ENCODE measurements at places on chromosomes 13 and 19.

DNA sequence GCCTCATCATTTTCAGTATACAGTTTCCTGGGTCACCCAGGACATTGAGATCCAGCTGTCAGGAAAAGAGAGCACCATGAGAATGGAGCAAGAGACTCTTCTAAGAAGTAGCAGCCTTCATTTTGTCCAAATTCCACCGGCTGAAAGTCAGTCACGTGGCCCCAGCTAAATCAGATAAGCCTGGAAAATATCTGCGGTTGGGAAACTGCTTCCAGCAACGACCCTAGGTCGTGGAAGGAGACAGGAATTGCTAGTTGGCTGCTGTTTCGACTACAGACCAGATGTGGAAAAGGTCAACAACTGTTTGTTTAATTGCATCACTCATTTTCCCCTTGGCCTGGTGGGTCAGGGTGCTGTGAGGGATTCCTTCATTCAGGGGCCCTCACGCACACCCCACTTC, 107.0 kb downstream of the ZNF536 start:
- no peak for DNase-seq
- H3K36me3 ChIP-seq: no peaks in the 10 kb centered on the region
- no peak overlapping the region for H3K27ac ChIP-seq
- H3K4me1 ChIP-seq: no peaks in the 10 kb centered on the region
- peaks cover 26% of the 10 kb centered on the region for H3K27me3 ChIP-seq

DNA sequence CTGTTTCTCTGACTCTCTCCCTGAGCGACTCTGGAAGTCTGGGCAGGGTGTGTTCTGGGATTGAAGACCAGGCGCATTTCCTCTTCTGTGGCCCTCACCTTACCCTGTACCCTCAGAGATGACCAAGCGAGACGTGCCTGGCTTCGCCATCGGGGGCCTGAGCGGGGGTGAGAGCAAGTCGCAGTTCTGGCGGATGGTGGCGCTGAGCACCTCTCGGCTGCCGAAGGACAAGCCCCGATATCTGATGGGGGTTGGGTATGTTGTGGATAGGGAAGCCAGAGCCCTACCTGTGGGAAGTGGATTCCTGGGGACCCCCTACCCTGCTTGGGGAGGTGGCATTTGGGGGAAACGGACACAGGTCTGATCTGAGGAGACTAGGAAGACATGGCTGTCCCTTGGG, 5.8 kb upstream of the DNM2 start:
- DNase-seq: no peak
- peaks cover 4% of the 10 kb centered on the region for H3K4me1 ChIP-seq
- H3K4me3 ChIP-seq: no peak overlapping the region
- H3K27me3 ChIP-seq: no peaks in the 10 kb centered on the region

DNA sequence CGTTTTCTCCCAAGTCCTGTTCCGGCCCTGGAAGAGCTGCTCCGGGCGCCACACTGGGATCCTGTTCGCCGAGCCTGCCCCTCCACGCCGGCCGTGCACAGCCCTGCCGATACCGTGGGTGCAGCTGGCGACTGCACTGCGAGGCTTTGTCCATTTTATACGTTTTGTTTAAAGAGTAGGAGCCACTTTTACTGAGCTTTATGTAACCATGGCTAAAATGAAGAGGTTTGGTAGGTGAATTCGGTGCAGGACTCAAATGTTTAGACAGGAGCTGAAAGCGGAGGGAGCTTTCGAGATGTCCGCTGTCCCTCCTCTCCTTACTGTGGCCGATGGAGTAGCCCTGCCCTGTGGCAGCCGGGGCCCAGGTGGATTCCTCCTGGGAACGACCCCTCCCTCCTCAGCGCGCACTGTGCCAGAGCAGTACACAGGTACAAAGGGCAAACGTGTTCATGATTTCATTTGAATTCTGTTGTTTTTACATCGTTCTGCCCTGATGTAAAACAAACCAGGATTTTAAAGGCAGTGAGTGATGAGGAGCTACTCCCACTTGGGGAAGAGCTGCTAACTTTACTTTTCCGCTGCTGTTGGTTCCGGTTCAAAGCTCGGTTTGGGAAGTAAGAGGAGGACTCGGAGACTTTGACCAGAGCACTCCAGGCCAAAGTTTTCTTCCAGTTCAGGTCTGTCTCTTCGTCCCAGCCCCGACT, 1.7 kb downstream of the COL4A2 start:
- DNase-seq: no peak
- peaks cover 86% of the 10 kb centered on the region for H3K27me3 ChIP-seq
- H3K27ac ChIP-seq: peak overlapping the region; percentile 85
- peak overlapping the region; percentile 55 for H3K4me3 ChIP-seq

- DNase-seq: no peak
- H3K4me1 ChIP-seq: no peaks in the 10 kb centered on the region
- no peaks in the 10 kb centered on the region for H3K36me3 ChIP-seq
- no peaks in the 10 kb centered on the region for H3K27me3 ChIP-seq
These were observed 35.7 kb downstream of the RASL11A start for GRCh38 chr13:27306364-27306763.

DNA sequence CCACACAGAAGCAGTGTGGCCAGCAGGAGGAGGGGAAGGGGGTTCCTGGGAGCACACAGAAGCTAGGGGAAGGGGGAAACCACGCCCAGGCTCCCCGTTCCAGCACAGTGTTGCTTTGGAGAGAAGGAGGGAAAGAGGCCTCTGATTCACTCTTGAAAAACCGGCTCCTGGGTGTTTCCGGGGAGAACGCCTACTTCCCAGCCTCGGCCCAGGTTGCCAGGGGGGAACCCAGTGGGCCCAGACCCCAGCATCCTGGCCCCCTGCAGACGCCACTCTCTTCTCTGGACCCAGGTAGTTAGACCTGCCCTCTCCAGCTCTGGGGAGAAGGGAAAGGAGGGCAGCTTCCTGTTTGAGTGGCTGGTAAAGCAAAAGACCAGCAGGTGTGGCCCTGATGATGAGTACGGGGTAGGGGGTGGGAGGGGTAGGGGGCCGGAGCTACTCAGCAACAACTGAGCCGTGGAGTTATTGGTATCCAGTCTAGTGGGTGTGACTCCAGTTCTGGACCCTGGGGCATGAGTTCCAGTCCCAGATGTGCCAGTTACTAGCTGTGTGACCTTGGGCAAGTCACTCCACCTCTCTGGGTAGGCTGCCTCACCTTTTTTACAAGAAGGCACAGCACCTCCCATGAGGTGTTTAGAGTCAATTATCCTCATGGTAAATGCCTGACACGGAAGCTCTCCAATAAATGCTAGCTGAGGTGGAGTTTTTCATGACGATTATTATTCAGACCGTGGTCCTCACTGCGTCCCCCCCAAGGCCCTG, 836 bp downstream of the GIPC1 start:
- no peaks in the 10 kb centered on the region for H3K27me3 ChIP-seq
- H3K36me3 ChIP-seq: peaks cover 21% of the 10 kb centered on the region
- peak overlapping the region; percentile 62 for H3K27ac ChIP-seq
- H3K4me1 ChIP-seq: peaks cover 34% of the 10 kb centered on the region
- DNase-seq: no peak

GRCh38 chr13:74465271-74465670, 331.1 kb upstream of the KLF12 start:
- no peaks in the 10 kb centered on the region for H3K36me3 ChIP-seq
- no peaks in the 10 kb centered on the region for H3K4me1 ChIP-seq
- H3K27ac ChIP-seq: no peak overlapping the region
- no peaks in the 10 kb centered on the region for H3K27me3 ChIP-seq

GRCh38 chr13:38494445-38494844, 144.8 kb downstream of the UFM1 start:
- no peaks in the 10 kb centered on the region for H3K36me3 ChIP-seq
- H3K4me1 ChIP-seq: no peaks in the 10 kb centered on the region
- H3K4me3 ChIP-seq: no peak overlapping the region
- H3K27ac ChIP-seq: no peak overlapping the region
- H3K27me3 ChIP-seq: no peaks in the 10 kb centered on the region

- no peak for DNase-seq
- H3K36me3 ChIP-seq: no peaks in the 10 kb centered on the region
- H3K4me1 ChIP-seq: no peaks in the 10 kb centered on the region
These were observed 24.1 kb upstream of the CASP14 start for GRCh38 chr19:15025217-15025616.

- DNase-seq: no peak
- H3K27me3 ChIP-seq: no peaks in the 10 kb centered on the region
- no peaks in the 10 kb centered on the region for H3K4me1 ChIP-seq
- no peak overlapping the region for H3K27ac ChIP-seq
- no peak overlapping the region for H3K4me3 ChIP-seq
- H3K36me3 ChIP-seq: no peaks in the 10 kb centered on the region
These were observed 117.7 kb downstream of the TBC1D4 start for GRCh38 chr13:75364131-75364713.

GRCh38 chr19:591099-591958, 1.6 kb downstream of the HCN2 start:
- H3K36me3 ChIP-seq: no peaks in the 10 kb centered on the region
- no peak overlapping the region for H3K4me3 ChIP-seq
- DNase-seq: peak; percentile 36
- no peaks in the 10 kb centered on the region for H3K4me1 ChIP-seq
- H3K27me3 ChIP-seq: peaks cover 93% of the 10 kb centered on the region

DNA sequence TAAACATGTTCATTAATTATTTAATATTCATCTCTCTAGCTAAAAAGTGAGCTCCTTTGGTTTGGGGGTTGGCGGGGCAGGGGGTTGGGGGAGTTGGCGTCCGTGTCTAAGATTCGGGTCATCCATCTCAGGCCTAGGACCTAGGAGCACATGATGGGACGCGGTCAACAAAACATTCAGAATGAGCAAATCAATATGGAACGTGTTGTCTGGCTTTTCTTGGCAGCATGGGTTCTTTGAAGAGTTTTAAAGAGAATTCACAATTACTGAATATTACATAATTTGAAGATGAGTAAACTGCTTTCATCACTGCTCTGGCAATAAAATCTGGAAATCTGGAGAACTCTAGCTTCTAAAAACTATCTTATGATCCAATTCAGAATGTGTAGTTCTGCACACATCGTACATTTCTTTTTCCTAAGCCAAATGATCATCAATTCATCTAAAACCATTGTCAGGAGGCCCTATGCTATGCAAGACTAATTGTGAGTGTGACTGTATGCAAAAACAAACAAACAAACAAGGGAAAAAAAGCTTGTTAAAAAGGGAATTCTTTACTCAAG, 5.4 kb upstream of the ARGLU1 start:
- no peaks in the 10 kb centered on the region for H3K27me3 ChIP-seq
- DNase-seq: no peak
- peaks cover 8% of the 10 kb centered on the region for H3K4me1 ChIP-seq
- H3K4me3 ChIP-seq: no peak overlapping the region

GRCh38 chr19:48170817-48171347, 402 bp downstream of the ZSWIM9 start:
- peaks cover 31% of the 10 kb centered on the region for H3K36me3 ChIP-seq
- DNase-seq: peak; percentile 35
- H3K27me3 ChIP-seq: no peaks in the 10 kb centered on the region
- H3K4me1 ChIP-seq: peaks cover 27% of the 10 kb centered on the region
- H3K4me3 ChIP-seq: peak overlapping the region; percentile 84

GRCh38 chr13:106471957-106472543, 63.4 kb downstream of the EFNB2 start:
- no peak for DNase-seq
- no peaks in the 10 kb centered on the region for H3K27me3 ChIP-seq
- H3K4me1 ChIP-seq: no peaks in the 10 kb centered on the region
- no peak overlapping the region for H3K4me3 ChIP-seq
- H3K36me3 ChIP-seq: no peaks in the 10 kb centered on the region

DNA sequence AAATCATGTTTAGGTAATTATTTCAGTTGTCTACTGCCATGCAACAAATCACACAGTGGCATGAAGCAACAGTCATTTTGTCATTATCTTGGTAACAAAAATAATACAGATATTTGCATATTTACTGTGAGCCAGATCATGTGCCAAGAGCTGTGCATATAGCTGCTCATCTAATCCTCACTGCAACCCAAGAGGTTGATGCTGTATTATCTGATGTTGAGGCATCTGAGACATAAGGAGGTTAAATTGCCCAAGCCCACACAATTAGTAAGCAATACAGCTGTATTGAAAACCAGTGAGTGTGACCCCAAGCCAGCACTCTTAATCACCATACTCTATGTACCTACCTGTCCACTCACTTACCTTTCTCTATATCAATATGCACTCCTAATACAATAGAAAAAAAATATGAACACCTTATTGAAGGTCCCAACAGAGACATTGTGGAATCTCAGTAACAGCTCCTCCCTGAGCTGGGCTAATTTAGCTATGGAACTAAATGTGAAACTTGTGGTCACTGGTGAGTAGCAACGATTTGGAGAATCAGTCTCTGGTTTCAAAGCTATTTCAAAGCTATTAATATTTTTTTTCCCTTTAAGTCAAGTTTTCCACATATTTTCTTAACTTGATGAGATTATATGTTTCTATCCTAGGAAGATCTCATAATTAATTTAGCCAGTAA, 185.2 kb downstream of the KLF12 start:
- no peak for DNase-seq
- no peaks in the 10 kb centered on the region for H3K4me1 ChIP-seq
- H3K27me3 ChIP-seq: no peaks in the 10 kb centered on the region
- H3K36me3 ChIP-seq: no peaks in the 10 kb centered on the region
- H3K27ac ChIP-seq: no peak overlapping the region

- H3K4me1 ChIP-seq: no peaks in the 10 kb centered on the region
- H3K27ac ChIP-seq: no peak overlapping the region
- no peaks in the 10 kb centered on the region for H3K27me3 ChIP-seq
- no peak for DNase-seq
These were observed 133.0 kb upstream of the FRY start for GRCh38 chr13:31898378-31899071.

GRCh38 chr13:79346300-79346914, 59.6 kb downstream of the RBM26 start:
- H3K27me3 ChIP-seq: no peaks in the 10 kb centered on the region
- no peak for DNase-seq
- H3K27ac ChIP-seq: no peak overlapping the region
- no peak overlapping the region for H3K4me3 ChIP-seq
- peaks cover 62% of the 10 kb centered on the region for H3K36me3 ChIP-seq
- no peaks in the 10 kb centered on the region for H3K4me1 ChIP-seq

DNA sequence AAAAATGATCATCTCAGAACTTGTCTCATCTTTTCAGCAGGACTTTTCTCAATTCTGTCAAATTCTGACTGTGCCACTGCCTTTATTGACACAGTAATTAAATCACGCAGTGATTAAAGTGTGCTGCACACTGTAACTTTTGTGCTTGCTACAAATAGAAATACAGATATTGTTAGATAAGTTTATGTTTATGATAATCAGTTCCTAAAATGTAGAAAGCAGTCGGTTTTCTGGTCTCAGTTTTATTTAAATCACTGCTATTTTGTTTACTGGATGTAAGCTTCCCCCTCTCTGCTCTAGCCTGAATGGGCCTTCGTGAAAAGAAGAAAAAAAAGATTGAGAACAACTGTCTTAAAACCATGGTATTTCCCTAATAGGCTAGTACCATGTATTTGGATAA, 258.8 kb upstream of the STARD13 start:
- DNase-seq: no peak
- H3K27ac ChIP-seq: peak overlapping the region; percentile 99
- no peaks in the 10 kb centered on the region for H3K27me3 ChIP-seq
- H3K36me3 ChIP-seq: no peaks in the 10 kb centered on the region

DNA sequence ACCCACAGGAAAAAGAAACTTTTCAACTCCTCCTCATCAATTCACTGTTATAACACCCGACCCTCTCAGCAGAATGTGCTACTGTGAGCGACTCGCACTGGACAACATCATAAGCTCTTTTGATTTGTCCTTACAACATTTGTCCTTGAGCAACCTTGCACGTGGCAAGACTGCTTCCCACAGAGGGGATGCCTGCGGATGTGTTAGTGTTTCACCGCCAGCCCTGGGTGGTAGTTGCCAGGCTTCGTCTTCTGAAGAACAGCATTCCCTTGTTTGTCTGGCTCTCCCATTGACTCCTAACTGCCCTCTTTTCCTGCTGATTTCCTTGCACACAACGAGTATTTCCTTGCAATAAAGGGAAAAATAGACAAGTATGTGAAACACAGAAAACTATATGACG, 111.4 kb upstream of the SLC7A1 start:
- no peak overlapping the region for H3K27ac ChIP-seq
- no peaks in the 10 kb centered on the region for H3K27me3 ChIP-seq
- H3K36me3 ChIP-seq: no peaks in the 10 kb centered on the region

Measured in left lung (tissue), 14 donors.